ENCODE measurements at places on chromosomes 7 and 10.

GRCh38 chr7:47932016-47932415 lies 16.2 kb downstream of the PKD1L1 start:
- DNase-seq: no peak

DNA sequence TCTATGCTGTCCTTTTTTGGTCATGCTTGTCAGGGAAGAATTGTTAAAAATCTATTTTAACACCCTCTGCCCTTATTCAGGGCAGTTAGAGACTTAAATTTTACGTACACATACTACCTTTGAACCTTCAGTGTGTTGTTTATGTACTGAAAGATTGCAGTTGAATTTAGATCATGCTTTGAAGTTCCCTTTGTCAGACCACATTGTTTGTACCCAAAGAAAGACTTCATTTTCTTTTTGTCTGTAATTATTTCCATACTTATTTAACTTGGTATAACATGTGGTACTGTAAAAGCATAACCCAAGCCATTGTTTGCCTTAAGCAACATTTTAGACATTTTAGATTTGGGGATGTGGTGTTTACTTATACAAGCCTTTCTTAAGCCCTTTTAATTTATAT lies 96.1 kb downstream of the MMRN2 start:
- DNase-seq: no peak

DNA sequence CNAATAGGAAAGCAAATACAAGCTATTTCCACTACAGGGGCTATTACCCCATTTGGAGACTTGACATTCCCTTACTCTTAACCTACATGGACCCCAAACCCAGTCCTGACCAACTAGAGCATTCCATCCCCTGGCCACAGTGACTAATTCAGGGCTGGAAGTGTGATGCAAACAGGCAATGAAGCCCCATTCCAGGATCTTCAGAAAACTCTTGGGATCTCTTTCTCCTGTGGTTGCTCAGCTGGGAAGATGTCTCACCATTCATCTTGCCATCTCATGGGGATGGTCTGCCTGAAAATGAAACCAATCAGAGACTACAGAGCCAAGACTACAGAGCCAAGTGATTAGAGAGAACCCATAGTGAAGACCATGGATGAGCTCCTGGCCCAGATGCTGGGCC lies 206.2 kb downstream of the ZNF365 start:
- DNase-seq: no peak

- DNase-seq: no peak
These were observed 451.5 kb downstream of the PLXDC2 start for GRCh38 chr10:20267734-20268133.

DNA sequence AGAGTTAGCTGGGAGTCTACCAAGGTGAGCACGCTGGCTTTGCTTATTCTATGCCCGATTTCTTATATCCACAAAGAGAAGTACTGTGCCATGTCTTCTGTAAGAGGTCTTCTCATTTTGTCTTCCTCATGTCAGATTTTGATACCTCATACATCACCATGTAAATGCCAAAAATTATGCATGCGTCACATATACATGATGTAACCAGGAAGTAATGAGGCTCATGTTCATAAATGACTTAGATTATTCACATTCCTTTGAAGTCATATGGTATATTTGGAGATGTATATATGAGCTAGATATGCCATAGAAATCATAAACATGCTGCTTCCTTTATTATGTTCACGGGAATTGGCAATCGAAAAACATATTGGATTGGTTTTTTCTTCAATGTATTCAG lies 97.7 kb upstream of the CELF2 start:
- DNase-seq: no peak

- DNase-seq: no peak
These were observed 232.5 kb upstream of the IGFBP3 start for GRCh38 chr7:46153583-46153950.

- no peak for DNase-seq
These were observed 84.5 kb upstream of the DYNC1I1 start for GRCh38 chr7:95687759-95688343.

- no peak for DNase-seq
These were observed 26.2 kb upstream of the ZNF467 start for GRCh38 chr7:149799397-149800168.

GRCh38 chr10:19966751-19967150 lies 150.5 kb downstream of the PLXDC2 start:
- DNase-seq: no peak

- DNase-seq: no peak
These were observed 34.6 kb upstream of the UNC5B start for GRCh38 chr10:71177651-71178199.

DNA sequence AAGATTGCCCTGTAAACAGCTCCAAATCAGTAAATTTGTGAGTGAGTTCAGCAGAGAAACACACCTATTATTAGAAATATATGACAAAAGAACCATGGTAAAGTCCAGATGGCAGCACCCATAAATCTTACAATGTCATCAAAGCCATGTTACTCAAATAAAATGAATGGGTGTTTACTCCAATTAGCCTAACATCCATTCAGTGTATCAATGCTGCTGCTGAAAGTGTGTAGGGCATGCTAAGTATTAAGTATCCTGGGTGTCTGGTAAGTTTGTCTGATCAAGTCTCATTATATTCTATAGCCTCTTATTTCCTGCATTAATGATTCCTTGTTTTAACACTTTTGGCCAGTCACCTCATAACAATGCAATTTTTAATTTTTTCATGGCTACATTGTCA lies 185.5 kb upstream of the STEAP4 start:
- no peak for DNase-seq

DNA sequence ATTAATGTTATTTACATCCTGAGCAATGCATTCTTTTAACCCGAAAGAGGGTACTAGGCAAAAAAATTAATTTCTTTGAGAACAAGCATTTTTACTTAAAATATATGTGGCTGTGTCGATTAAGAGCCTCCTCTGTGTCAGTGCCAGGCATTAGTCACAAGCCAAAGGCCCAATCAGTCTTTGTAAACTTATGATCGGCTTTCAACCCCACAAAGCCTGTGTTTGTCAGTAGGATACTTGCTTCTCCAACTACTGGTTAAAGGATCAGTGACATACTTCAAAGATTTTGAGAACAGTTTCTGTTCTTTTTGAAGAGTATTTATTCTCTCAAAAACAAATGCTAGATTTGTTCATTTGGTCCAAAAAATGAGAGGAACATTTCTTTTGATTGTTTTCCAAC lies 159.3 kb downstream of the NRCAM start:
- no peak for DNase-seq
